ENCODE measurements at places on chromosomes 4 and X. TPM values are rescaled to one million over a fixed set of nuclear protein-coding genes. Genes with fewer than 3 reads are reported as not detected.

EDA2R gene
- 2.3 TPM for total RNA-seq

DNA sequence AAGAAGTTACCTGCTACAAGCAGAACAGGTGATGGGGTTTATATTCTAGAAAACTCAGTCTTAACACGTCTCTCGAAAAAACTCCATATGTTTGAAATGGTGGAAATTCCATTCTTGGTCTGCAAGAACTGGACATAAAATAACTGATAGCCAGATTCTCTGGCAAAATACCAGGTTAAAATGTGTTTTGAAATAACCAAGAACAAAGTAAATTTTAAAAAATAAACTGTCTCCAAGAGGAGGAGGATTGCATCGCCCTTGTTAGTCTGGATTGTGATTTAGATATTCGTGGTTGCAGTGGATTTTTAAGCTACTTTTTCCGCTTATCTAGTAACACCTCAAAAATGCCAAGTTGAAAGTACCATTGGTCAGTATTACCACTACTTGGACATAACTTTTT lies 40.8 kb downstream of the CENPU start:
- no peak for DNase-seq

PHOX2B gene
- not detected for total RNA-seq

CYTL1 gene
- total RNA-seq = 82.4 TPM

PNMA3 gene
- total RNA-seq = not detected

DNA sequence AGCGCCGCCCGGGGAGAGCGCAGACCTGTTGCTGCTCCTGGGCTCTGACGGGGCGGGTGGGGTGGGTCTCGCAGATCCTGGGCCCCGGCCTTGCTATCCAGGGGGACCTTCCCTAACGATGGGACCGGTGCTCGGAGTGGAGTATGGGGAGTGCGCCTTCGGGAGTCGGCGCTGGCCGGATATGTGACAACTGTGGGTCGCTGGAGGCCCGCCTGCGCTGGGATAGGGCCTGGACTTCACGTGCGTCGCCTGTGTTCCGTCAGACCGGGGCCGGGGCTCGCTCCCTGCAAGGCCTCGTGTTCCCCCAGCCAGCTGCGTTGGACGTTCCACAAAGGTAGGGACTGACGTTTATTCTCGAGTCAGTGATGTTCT lies 1.3 kb downstream of the TBL1X start:
- DNase-seq = no peak

DNA sequence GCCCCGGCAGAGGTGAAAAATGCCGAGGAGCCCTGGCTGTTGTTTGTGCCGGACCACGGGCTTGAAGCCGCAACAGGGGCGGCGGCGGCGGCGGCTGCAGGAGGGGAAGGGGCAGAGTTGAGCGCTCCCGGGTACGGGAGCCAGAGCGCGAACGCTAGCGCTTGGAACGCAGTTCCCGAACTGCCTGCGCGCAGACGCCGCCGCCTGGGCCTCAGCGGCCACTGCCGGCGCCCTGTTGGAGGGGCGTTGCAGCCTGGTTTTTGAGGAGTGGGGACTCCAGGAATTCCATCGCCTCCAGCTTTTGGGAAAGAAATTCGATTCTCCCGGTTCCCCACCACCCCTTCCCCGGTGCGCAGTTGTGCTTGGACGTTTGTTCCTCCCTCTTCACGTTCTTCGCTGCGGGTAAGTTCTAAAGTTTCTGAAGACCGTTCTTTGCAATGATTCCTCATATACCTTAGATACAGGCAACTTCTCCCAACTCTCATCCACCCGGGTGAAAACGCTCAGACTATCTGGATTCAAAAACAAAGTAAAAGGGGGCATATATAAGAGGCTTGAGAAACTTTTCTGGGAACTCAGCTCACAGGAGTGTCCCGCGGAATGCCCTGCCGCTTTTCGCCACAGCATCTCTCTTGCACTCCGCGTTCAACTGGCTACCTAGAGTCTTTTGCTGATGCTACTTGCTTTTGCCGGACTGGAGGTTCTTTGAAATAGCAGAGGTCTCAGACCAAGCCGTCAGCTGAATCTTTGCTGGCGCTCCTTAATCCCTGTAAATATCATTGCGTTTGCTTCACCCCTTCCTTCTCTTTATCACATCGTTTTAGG lies 1.0 kb downstream of the FAT4 start:
- peak; percentile 85 for DNase-seq

DNA sequence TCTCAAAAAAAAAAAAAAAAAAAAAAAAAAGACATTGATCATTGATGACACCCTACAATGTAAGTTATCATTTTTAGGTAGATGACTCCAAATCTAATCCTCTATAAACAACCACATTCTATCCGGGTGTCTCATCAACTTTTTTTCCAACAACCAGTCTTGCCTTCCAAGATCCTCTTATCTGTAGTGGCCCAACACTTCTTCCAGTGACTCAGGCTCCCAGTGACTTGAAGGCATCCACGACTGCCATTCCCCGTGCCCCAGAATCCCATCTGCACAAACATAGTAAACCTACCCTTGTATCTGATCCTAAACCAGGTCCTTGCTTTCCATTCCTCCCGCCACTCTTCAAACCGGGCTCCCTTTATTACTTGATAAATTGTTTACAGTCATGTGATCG lies 15.6 kb upstream of the TSPAN5 start:
- no peak for DNase-seq

STIM2 gene
- 14.3 TPM for total RNA-seq

- DNase-seq = no peak
Observed at GRCh38 chrX:142001934-142002333, 98.2 kb downstream of the MAGEC1 start.

DNA sequence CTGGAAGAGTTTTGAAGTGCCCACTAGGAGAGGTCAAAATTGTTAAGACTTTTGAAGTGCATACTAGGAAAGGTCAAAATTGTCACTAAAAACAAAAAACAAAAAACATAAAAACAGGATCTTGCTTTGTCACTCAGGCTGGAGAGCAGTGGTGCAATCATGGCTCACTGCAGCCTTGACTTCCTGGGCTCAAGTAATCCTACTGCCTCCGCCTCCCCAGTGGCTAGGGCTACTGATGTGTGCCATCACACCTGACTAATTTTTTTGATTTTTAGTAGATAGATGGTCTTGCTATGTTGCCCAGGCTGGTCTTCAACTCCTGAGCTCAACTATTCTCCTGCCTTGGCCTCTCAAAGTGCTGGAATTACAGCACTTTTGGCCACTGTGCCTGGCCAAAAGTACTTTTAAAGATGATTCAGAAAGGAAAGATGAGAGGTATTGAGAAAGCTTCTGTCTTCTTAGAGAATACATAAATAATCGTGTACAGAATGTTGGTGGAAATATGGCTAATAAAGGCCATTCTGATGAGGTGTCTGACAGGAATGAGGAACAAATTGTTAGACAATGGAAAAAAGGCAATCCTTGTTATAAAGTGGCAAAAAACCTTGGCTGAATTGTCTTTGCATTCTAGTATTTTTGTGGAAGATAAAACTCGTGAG lies 43.3 kb upstream of the STX18 start:
- no peak for DNase-seq

CLDN34 gene
- total RNA-seq = 0.59 TPM

SLC6A8 gene
- total RNA-seq = 77.0 TPM

GPRIN3 gene
- total RNA-seq = not detected

DNA sequence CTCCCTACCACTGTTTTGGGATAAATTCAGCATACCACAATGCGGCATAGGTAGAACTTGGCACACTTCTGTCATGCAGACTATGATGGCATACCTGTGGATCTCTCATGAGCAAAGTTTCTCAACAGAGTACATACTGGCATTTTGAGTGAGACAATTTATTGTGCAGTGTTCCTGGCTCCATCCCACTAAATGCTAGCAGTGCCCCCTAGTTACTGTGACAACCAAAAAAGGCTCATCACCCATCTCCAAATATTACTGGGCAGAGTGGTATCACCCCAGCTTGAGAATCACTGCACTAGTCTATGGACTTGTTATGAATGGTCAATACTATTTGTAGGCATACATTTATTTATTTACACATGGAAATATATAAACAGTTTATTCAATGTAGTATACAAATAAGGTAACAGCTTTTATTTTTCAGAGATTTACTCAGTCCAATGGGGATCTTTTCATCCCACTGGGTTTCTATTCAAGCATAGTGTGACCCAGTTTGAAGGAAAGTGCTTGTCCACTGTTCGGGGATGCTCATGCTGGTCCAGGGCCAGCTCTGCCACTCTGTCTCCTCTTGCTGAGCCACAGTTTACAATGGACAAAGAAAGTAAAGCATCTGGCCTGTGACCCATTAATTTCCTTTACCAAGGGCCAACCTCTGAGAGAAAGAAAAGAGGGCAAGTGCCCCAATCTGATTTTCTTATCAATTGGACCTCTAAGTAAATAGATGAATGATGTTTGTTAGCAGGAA lies 81.0 kb upstream of the IL2 start:
- DNase-seq = no peak

DNA sequence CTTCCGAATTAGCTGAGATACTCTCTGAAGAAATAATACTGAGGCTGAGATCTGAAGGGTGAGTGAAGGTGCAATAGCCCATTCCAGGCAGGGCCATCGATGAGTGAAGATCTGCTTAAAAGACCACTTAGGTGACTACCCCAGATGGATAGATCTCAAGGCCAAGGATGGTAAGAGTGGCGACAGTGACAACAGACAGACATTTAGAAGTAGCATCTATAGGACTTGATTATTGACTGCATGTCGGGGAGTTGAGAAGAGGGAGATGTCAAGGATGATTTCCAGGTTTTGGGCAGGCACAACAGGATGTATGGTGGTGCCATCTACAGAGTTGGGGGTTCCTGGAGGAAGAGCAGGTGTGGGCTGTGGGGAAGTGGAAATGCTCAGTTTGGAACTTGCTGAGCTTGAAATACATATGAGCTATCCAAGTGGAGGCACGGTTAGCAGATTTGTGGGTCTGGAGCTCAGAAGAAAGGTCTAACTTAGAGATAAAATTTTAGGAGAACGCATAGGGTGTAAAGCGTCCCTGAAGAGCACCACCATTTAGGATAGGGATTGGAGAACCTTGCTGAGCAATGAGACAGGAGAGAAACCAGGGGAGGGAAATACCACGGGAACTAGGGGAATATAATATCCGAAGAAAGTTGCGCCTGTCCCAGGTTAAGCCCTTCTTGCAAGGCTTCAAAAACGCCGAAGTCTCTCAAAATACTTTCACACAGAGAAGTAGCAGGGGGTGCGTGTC lies 688 bp downstream of the UFSP2 start:
- no peak for DNase-seq

TASL gene
- not detected for total RNA-seq

SHROOM2 gene
- 8.2 TPM for total RNA-seq

- DNase-seq = no peak
Observed at GRCh38 chr4:2368746-2369437, 49.6 kb downstream of the ZFYVE28 start.

GRCh38 chr4:184861047-184861446 lies 35.3 kb upstream of the ACSL1 start:
- DNase-seq = no peak

SLC10A6 gene
- total RNA-seq = not detected

GLUD2 gene
- 0.31 TPM for total RNA-seq

All from osteocyte (in vitro differentiated cells).